Fibroblast of the aortic adventitia (primary cell): ENCODE measurements at places on chromosomes 12 and 14.

DNA sequence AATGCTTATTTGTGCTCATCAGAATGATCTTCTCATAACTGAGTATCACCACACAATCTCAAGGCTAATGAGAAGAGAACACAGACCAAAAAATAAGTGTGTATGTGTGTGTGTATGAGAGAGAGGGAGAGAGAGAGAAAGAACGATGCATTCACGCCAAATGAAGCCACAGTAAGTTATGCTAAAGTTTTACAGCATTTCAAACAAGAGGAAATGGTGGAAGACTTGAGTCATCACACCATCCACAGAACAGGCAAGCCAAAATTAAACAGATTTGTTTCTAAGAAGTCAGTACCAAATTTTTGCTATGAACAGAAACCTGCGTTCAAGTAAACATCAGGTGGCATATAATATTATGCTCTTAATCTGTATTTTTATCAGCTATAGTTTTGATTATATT is 141.2 kb downstream of the MED13L start:
- peak; percentile 57 for DNase-seq

- no peak for DNase-seq
Observed at GRCh38 chr14:20372796-20373195, 29.4 kb downstream of the PARP2 start.

DNA sequence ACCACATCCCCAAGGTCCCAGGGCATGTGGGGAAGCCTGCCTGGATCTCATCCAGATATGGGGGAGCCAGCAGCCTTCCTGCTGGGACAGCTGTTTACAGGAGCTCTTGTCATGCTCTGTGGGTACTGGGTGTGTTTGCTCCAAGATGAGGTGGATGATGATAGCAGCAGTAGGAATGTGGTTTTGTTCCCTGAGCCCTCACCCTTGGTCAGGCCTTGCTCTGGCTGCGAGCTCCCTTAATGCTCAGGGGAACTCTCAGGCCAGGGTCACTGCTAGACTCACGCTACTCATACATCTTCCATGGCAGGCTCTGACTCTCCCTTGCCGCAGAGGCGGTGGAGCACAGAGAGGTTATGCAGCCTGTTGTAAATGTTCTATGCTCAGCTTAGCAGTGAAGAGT is 990.3 kb downstream of the AACS start:
- peak; percentile 91 for DNase-seq

DNA sequence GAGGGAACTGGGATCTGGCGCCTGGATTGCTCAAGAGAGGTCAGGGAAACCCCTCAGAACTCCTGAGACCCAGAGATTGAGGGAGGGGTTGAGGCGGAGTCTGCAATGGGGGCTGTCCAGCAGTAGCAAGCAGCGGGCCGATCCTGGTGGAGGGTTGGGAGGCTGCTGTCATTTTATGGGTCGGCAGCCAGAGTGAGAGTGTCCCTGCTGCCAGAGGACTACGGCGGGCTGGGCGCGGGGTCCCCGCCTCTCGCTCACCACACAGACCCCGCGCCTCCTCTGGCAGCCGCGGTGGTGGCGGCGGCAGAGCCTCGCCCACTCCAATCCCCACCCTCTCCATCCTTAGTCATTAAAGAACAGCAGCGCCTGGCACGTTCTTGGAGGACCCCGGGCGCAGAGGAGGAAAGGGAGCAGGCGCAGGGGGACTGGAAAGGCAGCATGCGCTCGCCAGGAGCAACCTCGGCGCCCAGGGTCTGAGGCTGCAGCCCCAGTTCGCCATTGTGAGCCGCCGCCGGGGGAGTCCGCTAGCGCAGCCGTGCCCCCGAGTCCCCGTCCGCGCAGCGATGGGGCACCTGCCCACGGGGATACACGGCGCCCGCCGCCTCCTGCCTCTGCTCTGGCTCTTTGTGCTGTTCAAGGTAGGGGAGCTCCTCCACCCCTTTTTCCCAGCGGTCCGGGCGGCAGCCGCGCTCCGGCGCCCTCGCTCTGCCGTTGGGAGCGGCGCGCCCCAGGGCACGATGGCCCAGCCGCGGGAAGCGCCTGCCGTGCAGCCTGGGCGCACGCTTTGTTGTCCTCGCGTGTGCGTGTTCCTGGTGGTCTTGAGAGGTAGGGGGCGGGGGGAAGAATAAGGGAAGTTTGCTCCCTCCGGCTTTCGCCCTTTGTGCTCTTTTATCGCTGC is at the start of gene PTPRO:
Gene PTPRO (plus strand): TSS at position 345 of the 898 bp plus-strand sequence.
- DNase-seq, result no peak

GRCh38 chr12:1290716-1291115 is 299.7 kb downstream of the ERC1 start:
- no peak for DNase-seq
